Stimulated activated CD8-positive, alpha-beta memory T cell treated with anti-CD3 and anti-CD28 coated beads, Interleukin-7, amount 100 ng/mL, for 4 hours (primary cell): ENCODE measurements at places on chromosomes 1 and 21.

DNA sequence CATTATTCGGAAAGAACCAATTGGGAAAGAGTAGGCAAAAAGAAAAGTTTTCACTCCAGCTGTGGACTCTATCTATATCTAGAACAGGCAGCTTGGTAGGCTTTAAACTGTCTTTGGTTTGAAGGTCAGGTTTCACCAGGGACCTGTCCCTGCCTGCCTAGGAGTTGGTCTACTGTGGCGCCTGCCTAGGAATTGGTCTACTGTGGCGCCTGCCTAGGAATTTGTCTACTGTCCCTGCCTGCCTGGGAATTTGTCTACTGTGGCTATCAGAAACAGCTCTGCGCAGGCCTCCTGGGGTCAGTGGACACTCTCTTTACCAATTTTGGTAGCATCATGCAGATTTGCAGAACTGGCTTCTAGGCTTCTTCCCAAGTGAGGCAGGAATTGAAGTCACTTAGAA, 13.8 kb downstream of the USP25 start:
- DNase-seq: no peak

DNA sequence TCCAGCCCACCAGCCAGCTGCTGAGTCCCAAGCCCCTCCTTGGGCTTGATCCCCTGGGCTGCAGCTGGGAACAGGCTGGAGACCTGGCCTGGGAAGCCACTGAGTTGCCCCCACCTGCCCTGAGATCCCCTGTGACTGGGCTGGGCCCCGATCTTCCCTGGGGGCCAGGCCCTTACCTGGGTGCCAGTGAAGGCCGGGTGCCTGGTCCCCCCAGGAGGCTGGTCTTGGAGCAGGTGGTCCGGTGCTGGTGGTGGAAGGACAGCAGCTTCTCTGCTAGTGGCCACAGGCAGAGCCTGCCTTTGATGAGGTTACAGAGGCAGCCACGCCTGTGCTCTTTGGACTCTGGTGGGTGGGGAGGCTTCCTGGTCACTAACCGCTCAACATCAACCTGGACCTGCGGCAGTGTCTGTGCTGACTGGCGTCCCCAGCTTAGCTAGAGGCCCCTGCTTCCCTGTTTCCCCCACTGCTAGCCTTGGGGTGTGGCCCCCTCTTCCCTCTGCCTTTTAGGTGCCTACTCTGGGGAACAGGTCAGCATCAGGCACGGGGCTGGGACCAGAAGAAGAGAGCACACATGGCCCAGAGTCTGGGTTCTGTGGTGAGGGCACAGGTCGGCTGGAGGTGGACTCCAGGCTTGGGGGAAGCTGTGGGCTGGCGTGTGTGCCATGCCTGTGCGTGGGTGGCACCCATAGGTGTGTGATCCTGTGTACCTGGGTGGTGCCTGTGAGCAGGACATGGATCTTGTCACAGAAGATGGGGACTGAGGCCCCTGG, at the start of gene EPS8L3:
Gene EPS8L3, minus strand, starts transcription at position 278 of the 770 bp plus-strand sequence. CDS start 2,174 bp downstream, outside the sequence.
- DNase-seq: no peak

GRCh38 chr1:118214866-118215265, 29.8 kb upstream of the SPAG17 start:
- DNase-seq: no peak

DNA sequence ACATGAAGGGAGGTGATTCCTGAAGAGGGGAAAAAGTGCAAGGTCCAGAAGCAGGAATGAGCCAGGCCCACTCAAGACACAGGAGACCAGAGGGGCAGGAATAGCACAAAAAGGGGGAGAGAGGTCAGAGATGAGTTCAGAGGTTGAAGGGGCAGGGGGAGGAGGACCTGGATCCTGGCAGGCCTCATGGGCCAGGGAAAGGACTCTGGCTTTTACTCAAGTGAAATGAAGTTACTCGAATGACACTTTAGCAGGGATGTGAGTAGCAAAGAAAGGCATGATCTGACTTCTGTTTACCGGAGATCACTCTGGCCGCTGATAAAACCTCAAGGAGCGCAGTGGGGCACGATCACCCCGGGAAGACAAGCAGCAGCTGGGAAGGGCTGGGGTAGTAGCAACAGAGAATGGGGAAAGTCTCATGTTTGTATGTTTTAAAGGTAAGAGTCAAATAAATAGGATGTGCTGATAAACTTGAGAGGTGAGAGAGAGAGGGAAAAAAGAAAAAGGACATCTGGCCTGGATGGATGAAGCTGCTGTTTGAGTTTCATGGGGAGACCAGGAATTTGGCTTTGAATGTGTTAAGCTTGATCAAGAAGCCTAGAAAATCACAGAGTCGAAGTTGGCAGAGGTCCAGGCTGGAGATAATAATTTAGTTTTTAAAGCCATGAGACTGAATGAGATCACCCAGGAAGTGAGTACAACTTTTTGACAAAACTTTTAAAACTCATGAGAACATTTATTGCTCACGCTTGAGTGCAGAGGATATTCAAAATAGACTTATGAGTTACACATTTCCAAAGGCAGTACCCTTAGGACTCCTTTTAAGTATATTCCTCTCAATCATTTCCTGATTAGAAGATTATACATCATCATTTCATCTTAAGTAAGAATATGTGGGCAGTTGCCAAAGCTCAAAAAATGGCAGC, 156.0 kb downstream of the RERE start:
- DNase-seq: no peak

GRCh38 chr1:11253226-11253625, 9.1 kb downstream of the MTOR start:
- no peak for DNase-seq

GRCh38 chr1:208048904-208049303, 138.0 kb upstream of the CD34 start:
- no peak for DNase-seq

DNA sequence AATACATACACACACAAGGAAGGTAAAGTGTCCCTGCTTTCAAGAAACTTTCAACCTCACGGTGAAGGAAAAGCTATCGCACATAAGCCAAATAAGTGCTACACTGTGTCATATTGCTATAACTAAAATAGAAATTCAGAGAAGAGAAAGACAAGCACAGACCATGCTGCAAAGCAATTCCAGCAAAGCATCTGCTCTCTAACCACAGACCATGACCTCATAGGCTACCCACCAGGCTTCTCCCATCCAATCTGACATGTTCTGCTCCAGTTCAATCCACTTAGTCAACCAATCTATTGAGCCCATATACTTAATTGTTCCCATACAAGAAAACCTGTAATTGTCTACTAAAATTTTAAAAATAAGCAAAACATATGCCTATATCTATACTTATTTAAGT, 211.3 kb downstream of the BARHL2 start:
- DNase-seq: no peak
